ENCODE measurements at places on chromosomes 5 and 9.
A peak's percentile ranks its signal among the peaks of the same experiment; 100 is the strongest.

DNA sequence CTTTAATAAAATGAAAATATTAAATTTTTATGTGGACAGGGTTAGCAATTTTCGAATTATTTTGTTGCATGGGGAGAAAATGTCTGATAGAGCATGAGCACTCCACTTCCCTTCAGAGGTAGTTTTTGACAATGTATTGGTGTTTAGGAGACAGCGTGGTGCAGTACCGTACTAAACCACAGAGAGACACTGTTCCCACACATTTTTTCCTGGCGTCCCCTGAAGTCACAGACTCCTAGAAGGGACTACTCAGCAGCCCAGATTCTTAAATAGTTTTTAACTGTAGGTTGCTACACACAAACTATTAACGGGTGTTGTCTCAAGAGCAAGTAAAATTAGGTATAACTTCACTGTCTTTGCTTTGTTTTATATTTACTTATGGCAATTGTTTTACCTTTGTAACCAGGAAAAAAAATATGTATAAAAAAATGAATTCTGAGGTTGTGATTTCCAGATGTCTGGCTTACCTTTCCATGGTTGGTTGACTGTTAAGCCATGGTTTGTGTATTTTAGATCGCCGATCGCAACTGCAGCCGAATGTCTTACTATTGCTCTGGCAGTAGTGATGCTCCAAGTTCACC lies 171.2 kb downstream of the DOCK8 start:
- no peak for DNase-seq

- DNase-seq, result peak; percentile 97
Measured at GRCh38 chr5:135999406-136000139, 29.2 kb upstream of the TGFBI start.

DNA sequence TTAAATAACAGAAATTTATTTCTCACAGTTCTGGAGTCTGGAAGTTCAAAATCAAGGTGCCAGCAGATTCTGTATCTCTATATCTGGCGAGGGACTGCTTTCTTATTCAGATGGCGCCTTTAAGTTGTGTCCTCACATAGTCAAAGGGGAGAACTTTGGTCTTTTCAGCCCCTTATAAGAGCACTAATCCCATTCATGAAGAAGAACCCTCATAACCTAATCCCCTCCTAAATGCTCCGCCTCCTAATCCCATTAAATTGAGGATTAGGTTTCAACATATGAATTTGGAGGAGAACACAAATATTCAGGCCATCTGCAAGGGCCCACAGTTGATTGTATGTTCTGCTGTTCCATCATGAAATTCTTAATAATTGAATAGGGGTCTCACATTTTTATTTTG lies 10.8 kb upstream of the CCDC152 start:
- no peak for DNase-seq

- DNase-seq, result no peak
Measured at GRCh38 chr9:84271531-84271900, 69.0 kb downstream of the SLC28A3 start.

DNA sequence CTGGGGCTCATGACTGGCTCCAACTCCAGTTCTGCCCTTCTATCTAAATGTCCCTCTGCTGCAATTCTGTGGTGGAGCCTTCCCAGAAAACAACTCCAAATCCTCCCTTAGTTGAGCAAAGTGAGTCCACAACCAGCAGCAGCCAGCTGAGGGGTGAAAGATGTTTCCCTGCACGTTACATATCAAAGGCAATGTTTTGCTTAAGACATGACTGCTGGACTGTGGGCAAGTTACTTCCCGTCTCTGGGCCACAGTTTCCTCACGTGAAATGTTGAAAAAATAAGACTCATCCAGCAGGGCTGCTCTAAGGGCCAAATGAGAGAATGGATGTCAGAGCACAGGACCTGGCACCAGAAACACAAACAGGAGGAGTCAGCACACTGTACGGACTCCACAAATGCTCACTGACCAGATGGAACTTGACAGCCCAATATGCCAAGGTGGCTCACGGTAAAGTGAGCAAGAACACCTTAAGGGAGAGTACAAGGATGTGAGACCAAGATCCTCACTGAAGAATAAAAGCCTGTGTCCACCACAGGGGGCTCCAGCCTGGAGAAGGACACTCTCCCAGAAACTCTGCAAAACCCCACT lies 138.4 kb upstream of the ABCA1 start:
- DNase-seq, result peak; percentile 89

DNA sequence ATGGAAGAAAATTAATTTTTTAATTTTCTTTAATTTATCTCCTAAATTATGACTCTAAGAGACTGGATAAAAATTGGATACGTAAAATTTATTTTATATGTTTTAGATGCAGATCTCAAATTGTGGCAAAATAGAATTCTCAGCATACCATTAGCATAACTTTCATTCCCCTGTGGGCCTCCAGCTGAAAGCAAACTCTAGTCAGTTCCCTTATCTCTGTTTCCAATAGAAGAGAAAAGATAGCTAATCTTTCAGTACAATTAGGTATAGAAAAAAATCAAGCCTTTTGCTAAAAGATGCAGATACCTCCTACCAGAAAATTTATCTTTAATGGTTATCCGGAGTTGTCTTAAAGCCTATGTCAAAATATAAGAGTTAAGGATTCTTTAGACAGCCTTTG lies 1530.6 kb downstream of the EFNA5 start:
- DNase-seq, result no peak
